ENCODE measurements at places on chromosomes 5 and 9.

DNA sequence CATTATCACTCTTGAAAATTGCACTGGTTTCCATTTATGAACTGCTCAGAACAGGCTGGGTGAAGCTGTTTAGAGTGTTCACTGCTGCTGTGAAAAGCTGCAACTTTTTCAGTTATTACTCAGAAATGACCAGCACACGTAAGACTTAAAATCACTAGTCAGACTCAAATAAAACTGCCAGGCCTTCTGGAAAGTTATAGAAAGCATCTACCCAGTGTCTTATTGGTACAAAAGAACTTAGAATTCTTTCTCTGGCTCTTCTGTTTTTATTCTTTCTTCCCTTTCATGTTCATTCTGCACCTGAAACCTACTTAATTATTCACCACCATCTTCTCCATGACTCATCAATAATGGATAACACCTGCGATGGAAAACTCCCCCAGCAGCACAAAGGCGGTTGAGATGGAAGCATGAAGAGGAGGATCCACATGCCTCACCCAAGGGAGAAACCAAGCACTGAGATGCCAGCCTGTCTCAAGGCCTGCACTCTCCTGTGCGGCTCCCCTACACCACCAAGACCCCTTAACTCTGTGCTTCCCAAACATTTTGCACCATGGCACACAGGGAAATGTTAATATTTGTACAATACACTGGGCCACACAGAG is 171.9 kb downstream of the ENTREP1 start:
- DNase-seq, result no peak

- DNase-seq, result no peak
Measured at GRCh38 chr9:77916820-77917219, 114.8 kb downstream of the GNAQ start.

GRCh38 chr5:79973511-79973910 is 17.6 kb downstream of the MTX3 start:
- DNase-seq, result no peak

GRCh38 chr5:111635151-111635902 is 121.7 kb downstream of the NREP start:
- no peak for DNase-seq

- DNase-seq, result no peak
Measured at GRCh38 chr9:129102791-129103594, 7.6 kb downstream of the CRAT start.

- no peak for DNase-seq
Measured at GRCh38 chr9:9229269-9229668, 1383.5 kb downstream of the PTPRD start.

DNA sequence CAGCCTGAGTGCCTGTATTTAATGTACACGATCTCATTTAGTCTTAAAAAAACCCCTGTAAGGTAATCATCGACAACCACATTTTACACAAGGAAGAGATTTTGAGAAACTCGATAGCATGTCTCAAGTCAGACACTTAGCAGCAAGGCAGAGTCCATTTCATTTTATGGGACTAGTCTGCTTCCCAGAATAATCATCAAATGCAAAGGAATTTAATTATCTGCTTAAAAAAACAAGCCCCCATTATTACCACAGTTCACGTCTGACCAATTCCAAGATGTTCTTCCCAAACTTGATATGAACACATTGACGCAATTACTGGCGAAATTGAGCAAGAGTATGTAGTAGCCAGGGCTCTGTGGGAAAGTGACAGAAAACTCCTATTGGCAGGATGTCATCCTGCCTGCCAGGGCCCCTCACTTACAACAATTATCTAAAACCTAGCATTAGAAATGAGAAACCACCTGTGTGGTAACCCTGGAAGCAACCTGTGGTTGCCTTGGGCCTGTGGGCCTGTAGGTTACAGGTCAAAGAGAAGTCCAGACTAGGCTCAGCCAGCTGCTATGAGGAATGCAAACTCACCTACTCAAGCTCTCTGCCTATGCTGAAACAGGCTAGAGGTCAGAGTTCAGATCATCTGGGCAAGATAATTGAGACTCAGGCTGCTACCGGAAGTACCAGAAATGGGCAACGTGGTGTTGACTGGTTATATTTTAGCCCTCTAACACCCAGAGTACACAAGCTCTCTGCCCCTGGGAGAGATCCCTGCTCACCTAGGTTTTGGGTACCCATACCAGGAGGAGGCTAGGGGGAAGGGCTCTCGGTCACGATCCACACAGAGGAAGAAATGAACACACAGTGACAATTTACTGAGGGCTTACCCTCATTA is 1.6 kb downstream of the B4GALT1 start:
- peak; percentile 26 for DNase-seq

- DNase-seq, result peak; percentile 9
Measured at GRCh38 chr5:133384120-133384855, 228.1 kb downstream of the FSTL4 start.

DNA sequence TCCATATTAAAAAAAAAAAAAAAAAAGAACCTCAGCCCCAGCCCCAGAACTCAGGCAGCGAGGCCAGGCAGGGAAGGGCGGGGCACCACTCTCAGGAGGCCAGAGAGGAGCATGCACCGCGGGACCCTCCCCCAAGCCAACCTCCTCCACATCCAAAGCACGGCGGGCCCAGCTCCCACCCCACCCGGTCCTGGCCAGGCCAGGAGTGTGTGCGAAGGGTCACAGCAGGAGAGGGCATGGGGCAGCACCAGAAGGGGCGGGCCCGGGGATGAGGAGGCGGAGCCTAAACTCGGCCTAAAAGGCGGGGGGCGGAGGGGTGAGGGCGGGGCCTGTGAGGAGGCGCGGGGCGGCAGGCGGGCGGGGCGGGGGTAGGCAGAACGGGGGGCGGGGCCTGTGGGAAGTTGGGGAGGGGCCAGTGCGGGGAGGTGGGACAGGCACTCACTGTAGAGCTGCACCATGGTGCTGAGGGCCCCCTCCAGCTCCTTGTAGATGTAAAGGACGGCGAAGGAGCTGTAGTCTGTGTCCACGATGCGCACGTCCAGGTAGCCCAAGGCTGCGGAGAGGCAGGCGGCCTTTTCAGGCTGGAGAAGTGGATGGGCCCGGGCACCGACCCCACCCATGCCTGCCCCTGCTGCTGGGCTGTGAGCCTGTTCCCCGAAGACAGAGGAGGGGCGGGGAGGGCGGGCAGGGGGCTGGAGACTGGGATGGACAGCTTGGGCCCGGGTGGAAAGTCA is 1.2 kb downstream of the LCN15 start:
- DNase-seq, result peak; percentile 71

DNA sequence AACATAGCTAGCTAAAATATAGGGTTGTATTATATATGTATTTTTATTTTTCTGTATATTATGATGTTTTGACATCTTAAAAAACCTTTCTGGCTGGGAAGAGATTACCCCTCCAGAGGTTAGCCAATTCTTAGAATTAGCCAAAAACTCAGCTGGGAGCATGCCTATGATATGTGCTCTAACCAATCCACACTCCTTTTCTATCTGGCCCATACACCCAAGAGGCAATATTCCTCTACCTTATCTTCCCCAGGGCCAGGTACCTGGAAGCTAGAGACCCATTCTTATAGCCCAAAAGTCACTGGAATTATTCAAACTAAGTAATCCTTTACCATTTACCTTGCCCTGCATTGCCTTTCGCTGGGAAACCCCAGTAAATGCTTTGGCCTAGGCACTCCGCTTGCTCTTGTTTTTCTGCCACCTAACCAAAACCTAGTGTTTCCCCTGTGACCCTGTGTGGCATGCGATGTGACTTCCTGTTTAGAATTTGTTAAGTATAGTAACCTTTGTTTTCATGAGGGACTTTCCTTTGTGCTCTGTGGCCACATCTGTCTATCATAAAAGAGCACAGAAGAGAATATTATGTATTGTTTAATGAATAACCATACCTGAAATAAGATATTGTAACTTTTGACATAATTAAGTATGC is 37.4 kb downstream of the CSNK1G3 start:
- peak; percentile 41 for DNase-seq

- no peak for DNase-seq
Measured at GRCh38 chr5:88681211-88681803, 201.7 kb downstream of the MEF2C start.

All from stimulated activated CD4-positive, alpha-beta T cell treated with anti-CD3 and anti-CD28 coated beads, Interleukin-2, amount 100 ng/mL, for 24 hours (primary cell).